ENCODE measurements at places on chromosomes 7 and 10.
A peak's percentile ranks its signal among the peaks of the same experiment; 100 is the strongest.

GRCh38 chr7:123692471-123692877, 36.8 kb downstream of the LMOD2 start:
- no peak for DNase-seq

DNA sequence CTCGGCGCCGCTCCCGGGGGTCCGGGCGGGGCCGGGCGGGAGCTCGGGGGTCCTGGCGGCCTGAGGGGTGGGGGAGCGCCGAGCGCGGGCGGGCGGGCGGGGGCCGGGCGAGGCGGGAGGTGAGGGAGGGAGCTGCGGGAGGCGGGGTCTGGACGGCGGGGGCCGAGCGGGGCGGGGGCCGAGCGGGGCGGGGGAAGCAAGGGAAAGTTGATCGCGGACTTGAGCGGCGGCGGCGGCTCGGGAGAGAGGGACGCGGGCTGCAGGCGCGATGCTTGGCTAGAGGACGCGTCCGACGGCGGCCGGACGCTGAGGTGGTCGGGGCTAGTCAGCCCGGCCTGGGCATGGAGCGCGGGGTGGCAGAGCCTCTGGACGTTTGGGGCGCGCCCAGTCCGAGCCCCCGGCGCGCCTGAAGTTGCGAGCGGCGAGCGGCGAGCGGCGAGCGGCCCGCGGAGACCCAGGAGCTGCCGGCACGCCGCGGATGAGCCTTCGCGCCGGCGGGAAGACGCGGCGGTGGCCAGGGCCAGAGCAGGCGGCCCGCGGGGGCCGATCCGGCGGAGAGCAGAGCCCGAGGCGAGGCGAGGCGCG, at the start of gene CDH23:
TSS of gene CDH23 (plus strand) at position 210 of the 585 bp plus-strand sequence. CDS start 42,912 bp downstream, outside the sequence.
- DNase-seq, result peak; percentile 26

DNA sequence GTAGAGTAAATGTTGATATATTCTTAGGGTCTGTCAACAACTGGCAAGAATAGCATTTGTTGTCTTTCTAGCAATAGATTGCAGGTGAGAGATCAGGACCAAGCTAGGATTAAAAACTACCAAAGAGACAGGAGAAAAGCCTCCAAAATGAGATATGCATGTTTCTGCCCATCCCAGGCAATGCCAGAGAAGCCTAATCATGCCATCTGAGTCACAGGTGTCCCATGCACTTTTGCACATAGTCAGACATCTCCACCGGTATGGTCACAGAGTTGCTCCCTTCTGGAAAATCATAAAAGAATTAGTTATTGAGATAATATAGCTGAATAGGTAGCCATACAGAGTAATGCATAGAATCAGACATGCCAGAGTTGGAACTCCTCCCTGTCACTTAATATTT, 50.6 kb downstream of the PDK4 start:
- no peak for DNase-seq

GRCh38 chr10:6953271-6953801, 373.3 kb upstream of the PRKCQ start:
- no peak for DNase-seq

DNA sequence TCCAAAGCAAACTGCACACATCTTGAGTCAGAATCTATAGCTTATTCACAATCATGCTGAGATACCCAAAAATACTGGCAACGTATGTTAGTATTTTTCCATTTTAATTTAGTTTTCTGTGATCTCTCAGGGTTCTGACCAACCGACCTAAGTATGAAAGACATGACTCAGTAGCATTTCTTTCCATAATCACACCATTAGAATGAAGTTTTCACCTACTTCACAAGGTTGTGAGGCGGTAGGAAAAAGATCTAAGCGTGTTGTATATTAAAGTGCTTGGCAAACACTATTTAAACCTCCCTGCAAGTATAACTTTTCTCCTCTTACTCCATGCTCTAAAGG, 49.1 kb downstream of the PLCE1 start:
- no peak for DNase-seq

DNA sequence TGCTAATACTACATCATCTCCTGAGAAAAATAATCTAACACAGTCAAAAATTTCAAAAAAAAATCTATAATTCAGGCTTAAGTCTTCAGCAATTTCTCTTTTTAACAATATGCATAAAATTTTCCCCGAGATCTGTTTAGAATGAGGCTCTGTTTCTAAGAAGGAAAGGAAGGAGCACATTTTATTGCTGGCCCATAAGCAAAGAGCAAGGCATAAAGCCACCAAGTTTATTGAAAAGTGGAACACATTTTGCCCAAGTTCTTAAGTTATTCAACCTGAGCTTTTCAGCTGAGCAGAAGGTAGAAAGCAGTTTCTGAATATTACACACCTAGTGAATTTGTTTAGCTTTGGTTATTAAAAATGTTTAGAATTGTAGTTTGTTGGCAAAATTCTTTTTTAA, 73.9 kb downstream of the AGMO start:
- no peak for DNase-seq

DNA sequence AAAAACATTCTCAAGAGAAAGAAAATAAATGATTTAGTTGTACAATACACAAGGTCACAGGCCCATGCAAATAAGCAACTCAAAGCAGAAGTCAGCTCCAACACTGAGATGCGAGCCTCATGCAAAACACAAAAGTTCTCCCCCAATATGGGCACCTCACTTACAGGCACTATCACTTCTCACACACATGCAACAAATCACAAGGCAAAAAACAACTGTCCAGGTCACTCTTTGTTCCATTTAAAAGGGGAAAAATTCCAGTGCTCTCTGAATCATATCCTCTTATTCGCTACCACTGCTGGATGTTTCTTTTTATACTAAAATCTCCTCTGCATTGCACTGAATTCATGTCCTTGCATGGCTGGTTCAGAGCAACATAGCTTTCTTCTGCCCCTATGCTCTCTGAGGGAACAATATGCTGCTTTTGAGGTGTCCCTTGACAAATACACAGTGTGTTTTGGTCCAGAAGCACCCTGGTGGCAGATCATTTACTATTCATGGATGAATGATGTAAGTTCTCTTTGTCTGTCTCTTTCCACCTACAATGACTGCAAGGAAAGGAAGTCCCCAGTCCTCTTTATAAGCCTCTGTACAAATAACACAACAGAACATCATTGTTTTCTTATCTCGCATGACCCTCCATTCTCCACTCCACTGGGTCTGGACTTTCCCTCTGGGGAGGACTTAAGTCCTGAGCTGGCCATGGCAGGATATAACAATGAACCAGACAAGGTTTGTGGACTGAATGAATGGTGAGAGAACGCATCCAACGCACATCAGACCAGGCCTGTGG, 85.4 kb upstream of the GSDME start:
- no peak for DNase-seq

GRCh38 chr7:132622081-132622480, 45.8 kb upstream of the PLXNA4 start:
- no peak for DNase-seq

GRCh38 chr7:27151931-27152815, at the start of gene HOXA3:
Gene HOXA3, minus strand, starts transcription at chr7:27152583. Its CDS starts 41,943 bp downstream, at chr7:27110640.
- no peak for DNase-seq

- no peak for DNase-seq
Measured at GRCh38 chr10:30248728-30249127, 100.3 kb downstream of the MTPAP start.

DNA sequence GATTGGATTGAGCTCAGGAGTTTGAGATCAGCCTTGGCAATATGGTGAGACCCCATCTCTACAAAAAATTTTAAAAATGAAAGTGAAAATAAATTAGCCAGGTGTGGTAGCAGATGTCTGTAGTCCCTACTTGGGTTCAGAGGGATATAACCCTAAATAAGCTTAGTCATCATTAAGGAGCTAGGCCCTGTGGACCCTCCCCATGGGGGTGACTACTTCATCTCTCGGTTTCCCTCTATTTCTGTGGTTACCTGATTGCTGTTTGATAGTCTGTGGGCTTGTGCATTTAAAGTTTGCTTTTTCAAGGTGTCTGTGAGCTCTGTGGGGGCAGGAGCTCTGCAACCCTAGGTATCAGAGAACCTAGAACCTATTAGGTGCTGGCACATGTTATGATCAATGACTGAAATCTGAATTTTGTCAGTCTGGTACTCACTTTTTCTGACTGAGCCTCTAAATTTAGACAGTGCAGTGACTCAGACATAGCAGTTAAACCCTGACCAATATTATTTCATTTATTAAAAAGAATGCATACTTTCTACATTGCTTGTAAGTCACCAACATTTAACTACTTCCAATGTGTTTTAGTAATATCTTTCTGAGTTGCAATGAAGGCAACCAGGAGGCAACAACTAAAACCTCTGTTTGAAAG, 8.1 kb upstream of the CUZD1 start:
- DNase-seq, result no peak

GRCh38 chr10:44558521-44558920, 173.6 kb upstream of the CXCL12 start:
- no peak for DNase-seq

DNA sequence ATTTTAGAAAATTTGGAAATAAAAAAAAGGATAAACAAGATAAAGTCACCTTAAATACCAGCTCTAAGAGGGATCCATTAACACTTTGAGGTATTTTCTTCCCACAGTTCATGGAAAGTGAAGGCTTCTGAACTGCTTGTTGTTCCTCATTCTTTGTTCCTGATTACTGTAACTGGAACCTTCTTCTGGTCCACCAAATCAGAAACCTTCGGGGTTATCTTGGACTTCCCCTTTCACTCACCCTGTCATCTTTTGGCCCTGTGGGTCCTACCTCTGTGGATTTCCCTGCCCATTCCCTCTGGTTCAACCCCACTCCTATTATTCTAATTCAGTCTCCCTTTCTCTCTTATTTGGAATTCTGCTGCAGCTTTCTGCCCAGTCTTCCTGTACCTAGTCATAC, 116.5 kb upstream of the PRPS1L1 start:
- DNase-seq, result no peak

DNA sequence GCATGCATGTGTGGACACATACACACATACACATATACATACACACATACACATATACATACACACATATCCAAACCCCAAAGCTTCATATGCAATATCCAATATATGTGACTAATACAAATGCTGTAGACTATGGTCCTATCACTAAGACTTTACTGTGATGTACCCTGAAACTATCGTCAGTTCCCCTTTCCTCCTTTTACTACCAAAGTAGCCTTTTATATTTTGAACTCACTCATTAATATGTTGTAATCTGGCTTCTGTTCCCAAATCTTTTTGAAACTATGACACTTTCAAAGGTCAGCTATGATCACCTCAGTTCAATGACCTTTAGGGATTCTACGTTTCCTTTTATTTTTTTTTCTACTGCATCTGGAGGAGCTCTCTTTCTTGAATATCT, 64.8 kb upstream of the TFEC start:
- no peak for DNase-seq

DNA sequence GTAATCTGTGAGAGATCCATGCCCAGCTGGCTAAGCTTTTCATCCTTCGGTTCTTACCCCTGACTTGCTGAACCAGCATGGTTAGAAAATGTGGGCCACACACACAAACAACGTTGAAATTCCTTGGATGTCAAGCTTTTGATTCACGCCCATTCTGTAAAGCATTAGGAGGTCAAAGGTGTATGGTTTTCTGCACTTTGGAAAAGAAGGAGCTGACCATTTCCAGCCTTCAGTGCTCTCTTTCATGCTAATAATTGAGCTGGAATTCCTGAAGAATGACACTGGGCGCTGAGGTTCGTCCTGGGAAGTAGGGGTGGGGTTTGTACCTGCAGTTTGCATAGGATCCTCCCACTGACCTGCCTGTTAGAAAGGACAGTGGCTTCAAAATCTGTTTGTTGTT, 23.1 kb downstream of the KLF6 start:
- no peak for DNase-seq

- DNase-seq, result no peak
Measured at GRCh38 chr7:22799633-22800032, 23.0 kb downstream of the TOMM7 start.

DNA sequence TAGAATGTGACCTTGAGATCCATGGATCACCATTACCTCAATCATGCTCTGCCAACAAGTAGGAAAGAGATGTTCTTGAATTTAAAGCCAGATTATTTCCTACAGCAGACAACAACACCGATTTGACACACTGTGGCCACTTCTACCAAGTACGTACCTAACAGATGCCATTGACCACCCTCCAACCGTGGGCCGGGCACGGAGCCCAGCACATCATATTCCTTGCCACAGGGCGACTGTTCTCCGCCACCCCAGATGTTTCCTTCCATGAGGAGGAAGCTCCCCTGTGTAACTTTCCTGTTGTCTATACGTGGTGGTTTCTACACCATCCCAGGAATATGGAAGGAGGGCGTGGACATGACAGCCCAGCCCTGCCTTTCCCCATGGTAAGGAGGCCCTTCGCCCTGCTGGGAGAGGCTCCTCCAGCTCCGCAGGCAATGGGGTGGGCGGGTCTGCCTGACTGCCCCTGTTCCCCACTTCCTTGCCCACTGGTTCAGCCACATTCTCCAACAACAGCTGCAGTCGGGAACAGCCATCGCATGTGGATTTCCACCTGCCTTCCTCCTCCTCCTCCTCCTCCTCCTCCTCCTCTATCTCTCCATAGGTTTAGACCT, 7.2 kb downstream of the CHST15 start:
- no peak for DNase-seq

GRCh38 chr7:75762350-75762917, 9.6 kb downstream of the CCL26 start:
- DNase-seq, result no peak

DNA sequence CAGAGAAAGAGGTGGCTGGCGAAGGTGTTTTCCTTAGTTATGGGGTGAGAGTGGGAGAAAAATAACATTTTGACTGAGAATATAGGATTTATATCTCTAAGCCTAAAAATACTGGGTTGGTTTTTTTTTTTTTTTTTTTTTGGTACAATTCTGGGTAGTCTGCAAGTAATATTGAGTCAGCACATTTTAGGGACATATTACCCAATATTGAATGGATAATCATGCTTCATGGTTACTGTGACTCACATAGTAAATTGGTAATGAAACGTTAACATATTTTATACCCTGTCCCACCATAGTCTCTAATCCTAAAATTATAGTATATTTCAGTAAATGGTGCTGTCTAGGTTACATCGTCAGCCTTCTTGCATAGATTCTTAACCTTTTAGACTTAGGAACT, 91.4 kb downstream of the TPST1 start:
- no peak for DNase-seq
